ENCODE measurements at places on chromosomes 1 and 21.
A peak's percentile ranks its signal among the peaks of the same experiment; 100 is the strongest.

GRCh38 chr21:40567501-40567900, 279.5 kb downstream of the DSCAM start:
- DNase-seq: no peak

GRCh38 chr1:66489151-66489550, 44.8 kb upstream of the SGIP1 start:
- DNase-seq: no peak

GRCh38 chr1:99069146-99069545, 64.5 kb upstream of the PLPPR5 start:
- DNase-seq: no peak

GRCh38 chr1:51410568-51411460, 80.5 kb upstream of the TTC39A start:
- no peak for DNase-seq

GRCh38 chr1:236070753-236071152, 5.9 kb upstream of the NID1 start:
- no peak for DNase-seq

- no peak for DNase-seq
These were observed 154.1 kb downstream of the PHTF1 start for GRCh38 chr1:113605146-113605545.

DNA sequence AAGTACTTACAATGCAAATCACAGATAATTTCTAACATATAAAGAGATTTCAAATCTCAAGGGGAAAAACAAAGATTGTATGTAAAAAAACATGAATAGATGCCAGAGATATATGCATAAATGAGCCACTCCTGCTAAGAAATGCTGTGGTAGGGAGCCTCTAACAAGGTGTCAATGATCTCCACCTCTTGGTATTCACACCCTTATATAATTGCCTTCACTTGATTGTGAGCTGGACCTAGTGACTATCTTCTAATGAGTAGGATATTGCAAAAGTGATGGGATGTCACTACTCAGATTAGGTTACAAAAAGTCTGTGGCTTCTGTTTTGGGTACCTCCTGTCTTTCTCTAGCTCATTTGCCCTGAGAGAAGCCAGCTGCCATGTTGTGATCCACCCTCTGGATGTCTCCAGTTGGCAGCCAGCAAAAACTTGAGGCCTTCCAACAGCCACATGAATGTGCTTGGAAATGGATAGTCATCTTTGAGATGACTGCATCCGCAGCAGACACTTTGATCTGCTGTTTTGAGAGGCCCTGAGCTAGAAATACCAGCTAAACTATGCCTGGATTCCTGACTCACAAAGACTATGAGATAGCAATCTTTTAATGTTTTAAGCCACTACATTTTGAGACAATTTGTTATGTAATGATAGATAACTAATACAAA, 196.1 kb upstream of the FGGY start:
- no peak for DNase-seq

- no peak for DNase-seq
These were observed 130.3 kb downstream of the ROR1 start for GRCh38 chr1:63903947-63904610.

GRCh38 chr1:1364266-1364665, 5.9 kb upstream of the MXRA8 start:
- DNase-seq: no peak

GRCh38 chr1:37434292-37435225, 39.8 kb upstream of the ZC3H12A start:
- peak; percentile 58 for DNase-seq

- no peak for DNase-seq
These were observed 130.5 kb downstream of the DISC1 start for GRCh38 chr1:231757101-231757404.

DNA sequence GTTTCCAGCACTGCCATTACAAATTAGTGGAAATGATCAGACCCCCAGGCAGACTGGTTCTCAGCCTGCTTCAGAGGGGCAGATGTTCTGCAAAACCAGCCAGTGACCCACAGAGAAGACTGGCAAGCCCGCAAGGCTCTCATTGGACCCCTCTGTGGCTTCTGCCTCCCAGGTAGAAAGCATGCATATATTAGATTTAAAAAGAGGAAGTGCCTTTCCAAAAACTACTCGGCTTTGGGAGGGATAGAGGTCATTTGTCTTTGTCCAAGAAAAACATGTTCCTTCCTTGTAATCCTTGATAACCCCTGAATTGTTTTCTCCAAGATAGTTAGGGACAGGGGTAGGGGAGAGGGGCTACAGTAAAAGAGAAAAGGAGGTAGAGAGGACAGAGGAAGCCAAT, 11.8 kb downstream of the HIVEP3 start:
- DNase-seq: no peak

GRCh38 chr1:94326329-94326728, 88.9 kb upstream of the ARHGAP29 start:
- DNase-seq: no peak

DNA sequence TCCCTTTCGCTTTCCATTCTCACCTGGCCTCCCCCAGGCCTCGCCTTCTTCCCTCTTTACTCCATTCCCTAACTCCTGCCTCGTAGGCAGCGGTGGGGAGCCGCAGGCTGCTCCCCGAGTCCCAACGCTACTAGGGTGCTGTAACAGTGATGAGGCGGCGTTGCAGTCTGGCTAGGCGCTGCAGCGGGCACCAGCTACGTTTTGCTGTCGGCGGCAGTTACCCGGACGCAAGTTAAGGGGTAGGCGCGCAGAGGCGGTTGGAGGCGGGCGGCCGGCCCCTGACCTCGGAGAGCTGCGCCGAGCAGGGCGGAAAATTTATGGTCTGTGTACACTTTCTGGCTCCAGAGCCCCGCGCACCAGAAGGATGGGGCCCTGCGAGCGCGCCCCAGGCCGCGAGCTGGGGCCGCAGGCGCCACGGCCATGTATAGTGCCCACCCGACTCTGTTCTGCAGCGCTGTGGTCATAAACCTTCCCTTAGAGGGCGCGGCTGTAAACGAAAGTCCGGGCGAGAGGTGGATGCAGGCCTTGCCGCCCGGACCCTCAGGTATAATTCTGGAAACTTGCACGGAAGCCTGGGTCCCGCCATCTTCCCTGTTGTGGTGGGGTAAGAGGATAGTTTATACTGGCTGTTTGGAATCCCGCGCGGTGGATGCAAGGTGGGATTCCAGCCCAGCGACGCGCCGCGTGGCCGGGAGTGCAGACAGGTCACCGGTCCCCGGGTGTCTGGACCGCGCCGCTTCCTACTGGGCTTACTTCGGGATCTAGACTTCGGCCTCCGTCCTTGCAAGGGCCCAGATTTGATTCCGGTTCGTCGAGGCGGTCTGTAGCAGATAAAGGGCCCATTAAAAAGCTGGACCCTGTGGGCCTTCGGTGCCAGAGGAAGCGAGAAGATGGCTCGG, 15.0 kb downstream of the HLX start:
- DNase-seq: no peak

- no peak for DNase-seq
These were observed 126.1 kb downstream of the CACHD1 start for GRCh38 chr1:64595871-64596515.

DNA sequence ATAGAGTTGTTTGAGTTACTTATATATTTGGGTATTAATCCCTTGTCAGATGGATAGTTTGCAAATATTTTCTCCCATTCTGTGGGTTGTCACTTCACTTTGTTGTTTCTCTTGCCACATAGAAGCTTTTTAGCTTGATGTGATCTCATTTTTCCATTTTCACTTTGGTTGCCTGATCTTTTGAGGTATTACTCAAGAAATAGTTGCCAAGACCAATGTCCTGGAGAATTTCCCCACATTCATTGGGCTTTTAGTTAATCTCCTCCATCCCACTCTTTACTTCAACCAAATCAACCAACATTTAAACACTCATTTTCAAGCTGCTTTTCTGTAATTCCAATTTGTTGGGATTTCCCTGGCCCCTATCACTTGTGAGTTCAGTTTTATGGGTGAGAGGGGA, 69.0 kb downstream of the LEPR start:
- DNase-seq: no peak

- no peak for DNase-seq
These were observed 96.9 kb downstream of the PAPPA2 start for GRCh38 chr1:176559878-176560277.

- DNase-seq: no peak
These were observed 492 bp downstream of the FOXO6 start for GRCh38 chr1:41361495-41362356.

DNA sequence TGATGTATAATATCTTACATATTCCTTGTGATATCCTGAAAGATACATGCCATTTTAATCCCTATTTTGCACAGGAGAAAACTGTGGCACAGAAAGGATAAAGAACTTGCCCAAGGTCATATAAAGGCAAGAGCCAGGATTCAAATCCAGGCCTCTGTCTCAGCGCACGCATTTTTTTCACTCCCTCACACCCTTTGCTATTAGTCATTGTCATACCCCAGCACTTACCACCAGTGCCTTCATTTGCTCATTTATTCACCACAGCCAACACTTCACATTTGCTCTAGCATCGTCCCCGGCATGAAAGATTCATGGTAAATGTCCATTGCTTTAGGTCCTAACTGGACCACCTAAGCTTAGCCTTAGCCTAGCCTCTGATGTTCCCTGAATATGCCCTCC, 14.2 kb downstream of the ALX3 start:
- DNase-seq: no peak

GRCh38 chr1:179921981-179922872, 32.4 kb upstream of the CEP350 start:
- DNase-seq: no peak

DNA sequence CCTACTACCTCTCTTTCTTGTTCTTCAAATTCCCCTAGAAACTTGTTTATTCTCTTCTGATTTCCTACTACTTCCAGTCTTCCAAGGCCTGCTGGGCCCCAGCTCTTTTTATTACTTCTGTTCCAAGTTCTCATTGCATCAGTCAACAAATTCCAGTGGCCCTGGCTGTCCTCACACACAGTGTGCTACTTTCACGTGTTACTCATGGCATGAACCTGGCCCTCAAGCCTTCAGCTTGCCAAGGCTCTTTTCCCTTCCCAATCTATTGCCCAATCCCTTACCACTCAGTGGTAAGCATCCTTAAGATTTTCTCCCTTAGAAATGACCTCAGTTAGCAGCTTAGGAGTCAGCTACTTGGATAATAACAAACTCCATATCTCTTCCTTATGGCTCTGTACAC, 613.5 kb downstream of the LMO4 start:
- DNase-seq: no peak

DNA sequence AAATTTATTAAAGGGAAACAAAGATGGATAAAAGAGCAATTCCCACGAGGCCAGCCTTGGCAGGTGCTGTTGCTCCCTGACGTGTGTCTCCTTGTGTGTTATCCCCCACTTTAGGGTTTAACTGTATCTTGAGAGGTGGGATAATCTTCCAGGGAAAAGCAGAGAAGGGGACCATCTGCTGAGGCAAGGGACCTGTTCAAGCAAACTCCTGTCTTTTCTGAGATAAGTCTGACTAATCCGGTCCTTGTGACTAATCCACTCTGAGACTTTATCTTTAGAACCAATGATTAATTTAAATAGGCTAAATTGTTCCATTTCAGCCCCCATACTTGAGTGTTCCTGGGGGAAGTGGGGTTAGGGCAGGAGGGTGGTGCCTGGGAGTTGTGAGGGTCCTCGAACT, 163.6 kb downstream of the CAMTA1 start:
- DNase-seq: no peak

DNA sequence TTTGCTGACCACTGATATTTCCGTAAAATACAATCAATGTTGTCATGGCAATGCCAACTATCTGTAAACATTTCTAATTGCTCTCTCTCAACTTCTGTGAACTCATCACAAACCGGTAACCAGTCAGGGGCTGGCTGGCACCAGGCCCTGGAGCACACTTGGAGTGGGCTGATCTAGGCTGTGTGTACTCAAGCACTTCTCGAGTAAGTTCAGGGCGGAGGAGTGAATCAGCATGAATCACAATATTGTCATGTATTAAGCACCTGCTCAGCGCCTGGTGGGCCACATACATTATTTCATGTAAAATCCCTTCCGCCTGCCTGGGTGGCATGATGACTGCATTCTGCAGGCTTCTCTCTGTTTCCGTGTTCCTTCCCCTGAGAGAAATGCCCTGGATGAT, 212.4 kb downstream of the FOXD2 start:
- DNase-seq: no peak

- no peak for DNase-seq
These were observed 20.1 kb downstream of the OR2B11 start for GRCh38 chr1:247437551-247438505.

DNA sequence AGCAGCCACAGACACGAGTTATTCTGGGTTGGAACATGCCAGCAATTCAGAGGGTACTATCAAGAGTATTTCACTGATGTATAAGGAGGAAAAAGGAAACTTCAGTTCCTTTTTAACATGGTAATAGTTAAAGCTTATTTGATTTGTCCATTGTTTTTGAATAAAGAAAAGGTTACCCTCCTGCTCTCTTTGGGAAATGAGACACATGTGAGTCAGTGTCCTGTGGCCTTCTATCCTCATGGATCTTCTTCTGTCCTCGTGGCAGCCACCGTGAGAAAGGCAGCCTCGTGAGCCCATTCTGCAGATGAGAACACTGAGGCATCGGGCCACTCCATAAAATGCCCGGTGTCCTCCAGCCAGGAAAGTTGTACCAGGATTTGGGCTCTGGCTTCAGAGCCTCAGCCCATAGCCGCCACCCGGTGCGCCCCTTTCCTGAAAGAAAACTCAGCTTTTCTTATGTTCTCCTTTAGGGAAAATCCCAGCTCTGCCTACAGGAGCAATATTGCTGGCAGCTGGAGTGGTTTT, 24.8 kb downstream of the KCNAB2 start:
- DNase-seq: no peak

DNA sequence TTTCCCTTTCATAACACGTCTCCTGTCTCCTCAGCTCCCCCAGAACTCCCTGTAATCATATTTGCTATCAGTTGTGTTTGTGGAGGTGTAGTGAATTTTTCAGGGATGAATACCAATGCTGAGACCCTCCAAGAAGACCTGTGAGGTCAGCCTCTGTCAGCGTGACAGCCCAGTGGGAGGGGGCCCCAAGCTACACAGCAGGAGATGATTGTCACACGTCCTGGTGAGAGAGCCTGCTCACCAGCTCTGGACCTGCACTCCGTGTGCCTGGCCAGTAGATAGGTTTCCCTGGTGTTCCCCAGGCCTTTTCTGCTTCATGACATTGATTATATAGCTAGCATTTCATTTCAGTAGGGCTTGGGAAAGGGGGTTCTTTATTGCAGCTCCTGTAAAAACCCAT, 421.5 kb downstream of the KIF26B start:
- no peak for DNase-seq

DNA sequence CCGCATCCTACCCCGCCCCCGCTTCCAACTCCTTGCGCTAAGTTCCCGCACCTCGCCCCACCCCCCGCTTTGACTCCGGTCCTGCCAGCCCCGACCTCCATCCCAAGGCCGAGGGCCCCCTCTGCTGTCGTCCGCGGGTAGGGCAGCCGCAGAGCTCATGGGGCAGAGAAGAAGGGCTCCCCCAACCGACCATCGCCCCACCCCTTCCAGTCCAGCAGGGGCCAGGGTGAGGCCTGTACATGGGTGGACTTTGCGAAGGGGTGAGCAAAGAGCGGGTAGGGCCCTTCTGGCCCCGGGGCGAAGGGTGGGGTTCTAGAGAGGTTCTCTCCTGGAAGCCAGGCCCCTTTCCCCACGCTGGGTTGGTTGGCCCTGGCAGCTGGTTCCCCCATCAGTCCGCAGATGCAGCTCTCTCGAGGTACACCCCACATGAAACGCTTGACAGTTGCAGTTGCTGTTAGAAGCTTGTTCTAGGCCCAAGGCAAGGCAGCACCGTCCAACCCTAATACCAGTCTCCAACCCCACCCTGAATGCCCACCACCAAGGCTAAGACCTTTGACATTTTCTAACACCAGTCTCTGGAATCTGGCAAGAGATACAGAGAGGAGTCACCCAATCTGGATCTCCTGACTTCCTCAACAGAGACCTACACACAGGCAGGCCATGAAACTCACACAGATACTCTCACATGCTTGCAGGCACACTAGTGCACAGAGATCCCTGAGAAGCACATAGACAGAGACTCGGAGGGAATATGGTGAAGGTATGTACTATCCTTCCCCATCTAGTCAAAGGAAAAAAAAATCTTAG, 25.3 kb upstream of the ADGRB2 start:
- DNase-seq: peak; percentile 97

Data from activated CD4-positive, alpha-beta T cell treated with anti-CD3 and anti-CD28 coated beads, Interleukin-2, amount 50 U/mL, for 4 hours (primary cell).